T-helper 2 cell treated with Interferon-gamma antibody and Interleukin-4, amounts not matched to agents 5 μg/mL and 100 μg/mL, for 36 hours (primary cell): ENCODE measurements at places on chromosomes 7 and 10.

DNA sequence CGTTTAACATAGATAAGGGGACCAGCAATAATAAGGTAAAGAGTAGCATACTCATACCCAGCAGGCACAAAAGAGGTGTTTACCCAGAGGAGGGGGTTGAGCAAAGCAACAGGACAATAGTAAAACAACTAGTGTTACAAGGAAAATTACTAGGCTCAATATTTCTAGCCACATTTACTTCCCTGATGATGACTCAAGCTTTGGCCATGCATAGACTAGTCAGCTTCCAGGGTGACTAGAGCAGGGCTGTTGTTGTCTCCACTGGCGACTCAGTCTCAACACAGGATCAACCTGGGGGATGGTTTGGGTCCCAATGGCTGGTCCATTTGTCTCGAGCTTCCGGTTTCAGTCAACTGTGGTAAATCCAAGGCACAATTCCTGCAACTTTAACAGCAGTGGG, 217.7 kb upstream of the KCND2 start:
- no peak overlapping the region for H3K4me3 ChIP-seq
- no peak for DNase-seq
- H3K27me3 ChIP-seq: no peaks in the 10 kb centered on the region
- no peak overlapping the region for H3K27ac ChIP-seq

DNA sequence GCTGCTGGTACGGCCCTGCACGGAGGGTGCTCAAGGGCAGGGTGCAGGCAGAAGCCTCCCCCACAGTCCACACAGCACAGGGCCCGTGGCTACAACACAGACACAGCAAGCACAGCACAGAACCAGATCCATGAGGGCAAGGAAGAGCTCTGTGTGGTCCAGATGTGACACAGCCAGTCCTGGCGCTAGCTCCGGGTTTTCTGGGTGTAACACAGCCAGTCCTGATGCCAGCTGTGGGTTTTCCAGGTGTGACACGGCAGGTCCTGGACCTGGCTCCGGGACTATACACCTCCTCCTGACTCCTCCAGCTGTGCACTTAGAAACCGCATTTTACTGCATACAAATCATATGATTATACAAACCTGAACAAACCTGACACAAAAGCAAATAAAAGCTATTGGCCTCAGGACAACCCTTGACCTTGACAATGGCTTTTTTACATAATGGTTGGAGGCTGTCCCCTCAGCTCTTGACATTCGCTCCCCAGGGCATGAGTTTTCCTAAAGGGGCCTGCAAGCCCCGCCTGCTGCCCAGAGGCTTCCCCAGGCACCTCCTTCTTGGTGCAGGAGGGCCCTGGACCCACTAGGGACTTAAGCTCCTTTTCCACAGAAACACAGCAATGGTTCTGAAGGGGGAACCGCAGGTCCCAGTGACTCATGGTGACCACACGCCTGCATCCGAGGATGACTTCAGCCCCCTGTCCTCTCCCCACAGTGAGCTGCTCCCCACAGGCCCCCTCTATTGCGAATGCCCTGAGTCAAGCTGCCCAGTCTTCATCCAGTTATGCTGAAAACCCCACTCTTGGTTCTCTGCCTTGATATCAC, 209.6 kb downstream of the PTPRN2 start:
- no peak overlapping the region for H3K4me3 ChIP-seq
- no peak overlapping the region for H3K27ac ChIP-seq
- DNase-seq: no peak

DNA sequence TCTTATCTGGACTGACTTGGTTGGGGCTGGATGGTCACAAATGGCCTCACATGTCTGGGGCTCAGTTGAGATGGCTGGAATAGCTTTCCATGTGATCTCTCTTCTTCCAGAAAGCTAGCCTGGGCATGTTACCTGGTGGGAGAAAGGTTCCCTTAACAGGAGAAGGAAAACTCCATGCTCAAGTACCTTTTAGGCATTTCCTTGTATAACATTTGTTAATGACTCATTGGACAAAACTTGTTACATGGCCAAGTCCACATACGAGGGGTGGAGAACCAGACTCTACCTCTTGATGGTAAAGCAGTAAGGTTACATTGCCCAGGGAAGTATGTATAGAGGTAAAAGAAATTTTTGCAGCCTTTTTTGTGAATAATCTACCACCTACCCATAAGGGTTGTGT, 826.4 kb downstream of the LRMDA start:
- no peak for DNase-seq
- no peak overlapping the region for H3K27ac ChIP-seq
- H3K4me3 ChIP-seq: no peak overlapping the region
- no peaks in the 10 kb centered on the region for H3K27me3 ChIP-seq
- H3K4me1 ChIP-seq: no peaks in the 10 kb centered on the region

DNA sequence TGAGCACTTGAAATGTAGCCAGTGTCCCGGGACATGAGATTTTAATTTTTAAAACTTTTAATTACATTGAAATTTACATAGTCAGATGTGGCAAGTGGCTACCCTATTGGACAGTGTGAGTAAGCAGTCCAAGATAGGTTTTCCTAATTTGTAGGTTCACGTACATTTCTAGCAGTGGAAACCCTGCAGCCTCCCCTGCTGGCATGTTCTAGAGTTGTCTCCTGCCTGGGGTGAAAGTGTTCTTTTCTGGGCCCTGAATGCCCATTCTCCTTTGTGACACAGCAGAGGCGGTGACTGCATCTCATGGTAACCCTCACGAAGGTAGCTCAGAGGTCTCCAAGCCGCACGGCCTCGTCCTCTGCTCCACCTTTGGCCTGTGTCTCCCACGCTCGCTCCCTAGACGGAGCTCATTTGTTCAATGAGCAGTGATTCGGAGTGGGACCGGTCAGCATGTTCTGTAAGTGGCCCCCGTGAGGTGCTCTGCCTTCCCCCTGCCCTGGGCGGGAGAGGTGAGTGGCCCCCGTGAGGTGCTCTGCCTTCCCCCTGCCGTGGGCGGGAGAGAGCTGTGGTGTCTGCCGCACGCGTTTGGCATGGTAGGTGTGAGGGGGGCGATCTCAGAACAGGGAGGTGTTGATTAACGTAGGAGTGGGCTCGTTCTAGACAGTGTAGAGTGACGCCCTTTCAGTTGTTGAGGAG, 18.0 kb downstream of the WDR37 start:
- H3K4me1 ChIP-seq: peaks cover 6% of the 10 kb centered on the region
- no peak overlapping the region for H3K27ac ChIP-seq
- no peaks in the 10 kb centered on the region for H3K27me3 ChIP-seq
- H3K36me3 ChIP-seq: peaks cover 27% of the 10 kb centered on the region

GRCh38 chr10:2856598-2856997, 210.8 kb upstream of the PFKP start:
- no peaks in the 10 kb centered on the region for H3K4me1 ChIP-seq
- no peak for DNase-seq
- H3K27ac ChIP-seq: no peak overlapping the region
- no peak overlapping the region for H3K4me3 ChIP-seq
- H3K27me3 ChIP-seq: peaks cover 23% of the 10 kb centered on the region
- H3K36me3 ChIP-seq: no peaks in the 10 kb centered on the region
